ENCODE measurements at places on chromosomes 12 and 14.

DNA sequence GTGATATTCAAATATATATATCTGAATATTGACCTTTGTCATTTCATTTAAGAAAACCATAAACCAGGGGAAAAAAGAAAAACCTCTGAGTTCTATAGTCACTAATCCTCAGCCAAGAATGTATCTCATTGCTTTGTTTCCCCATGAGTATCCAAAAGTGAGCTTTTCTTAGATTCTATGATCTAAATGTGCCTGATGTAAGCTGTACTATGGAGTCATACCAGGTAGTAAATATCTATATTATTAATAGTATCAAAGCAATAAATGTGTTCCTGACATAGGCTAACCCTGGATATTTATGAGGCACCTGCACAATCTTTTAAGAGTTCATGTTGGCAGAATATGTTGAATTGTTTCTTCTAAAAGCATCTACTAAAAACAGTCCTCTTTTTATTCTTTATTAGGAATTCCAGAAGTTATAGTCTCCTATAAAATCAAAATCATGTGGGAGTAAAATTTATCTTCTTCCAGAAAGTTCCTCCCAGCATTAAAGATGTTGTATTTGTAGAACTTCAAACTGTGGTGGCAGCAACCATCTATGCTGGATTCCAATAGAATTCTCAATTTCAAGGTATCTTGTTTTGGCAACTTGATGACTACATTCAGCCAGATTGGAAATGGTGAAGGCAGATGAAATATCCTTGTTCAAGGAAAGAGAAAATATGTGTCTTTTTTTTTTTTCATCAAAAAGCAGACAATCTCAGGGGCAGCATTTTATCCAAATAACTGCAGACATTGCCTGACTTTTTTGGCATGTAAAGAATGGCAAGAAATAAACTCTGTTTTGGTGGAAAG lies 139.7 kb upstream of the RASSF8 start:
- DNase-seq: no peak

GRCh38 chr14:88364710-88365413 lies 20.6 kb upstream of the SPATA7 start:
- no peak for DNase-seq

DNA sequence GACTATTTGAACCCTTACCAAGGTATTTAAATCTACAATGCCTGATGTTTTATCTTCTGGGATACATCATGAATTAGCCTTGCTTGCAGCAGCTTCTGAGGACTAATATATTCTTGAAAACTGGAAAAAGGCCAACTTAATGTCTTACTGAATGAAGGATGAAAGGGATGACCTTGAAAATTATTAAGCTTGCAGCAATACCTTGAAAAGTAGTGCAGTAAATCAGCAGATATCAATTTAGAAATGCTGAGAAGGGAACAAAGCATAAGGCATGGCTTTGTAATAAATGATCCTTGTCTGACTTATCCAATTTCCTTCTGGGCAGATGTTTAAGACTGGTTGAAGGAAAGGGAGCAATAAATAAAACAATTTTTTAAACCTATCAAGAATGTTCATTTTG lies 37.3 kb upstream of the FERMT2 start:
- DNase-seq: no peak

DNA sequence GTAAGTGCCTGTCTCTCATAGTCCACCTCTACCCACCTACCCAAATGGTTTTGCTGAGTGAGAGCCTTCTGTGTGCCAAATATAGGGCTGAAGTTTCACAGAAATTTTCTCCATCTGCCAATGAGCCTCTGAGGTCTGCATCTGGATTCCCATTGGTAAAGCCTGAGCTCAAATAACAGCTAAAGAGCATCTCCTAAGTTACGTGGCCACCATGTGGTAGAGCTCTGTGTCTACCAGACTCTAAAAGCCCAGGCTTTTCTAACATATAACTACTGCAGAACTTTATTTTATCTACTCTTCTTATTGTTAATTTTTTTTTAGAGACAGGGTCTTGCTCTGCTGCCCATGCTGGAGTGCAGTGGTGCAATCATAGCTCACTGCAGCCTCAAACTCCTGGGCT lies 16.0 kb downstream of the AMDHD1 start:
- DNase-seq: no peak

GRCh38 chr12:106767954-106768822 lies 6.3 kb upstream of the RIC8B start:
- DNase-seq: no peak

GRCh38 chr12:79435742-79436141 lies 255.0 kb downstream of the PAWR start:
- DNase-seq: no peak

DNA sequence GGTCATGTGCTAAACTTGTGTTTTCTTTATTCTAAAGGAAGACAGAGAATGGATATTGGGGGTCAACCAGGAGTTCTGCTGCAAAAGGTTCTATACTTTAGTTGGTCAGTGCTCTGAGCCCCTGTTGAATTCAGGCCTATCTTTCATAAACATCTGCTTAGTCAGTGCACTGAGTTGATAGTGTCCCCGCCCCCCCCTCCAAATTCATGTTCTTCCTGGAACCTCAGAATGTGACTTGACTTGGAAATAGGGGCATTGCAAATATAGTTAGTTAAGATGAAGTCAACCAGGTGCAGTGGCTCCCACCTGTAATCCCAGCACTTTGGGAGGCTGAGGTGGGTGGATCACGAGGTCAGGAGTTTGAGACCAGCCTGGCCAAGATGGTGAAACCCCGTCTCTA lies 23.3 kb downstream of the CHST11 start:
- DNase-seq: no peak

GRCh38 chr12:106847861-106848260 lies 73.4 kb downstream of the RIC8B start:
- DNase-seq: no peak

GRCh38 chr14:31945074-31945613 lies 132.0 kb upstream of the ARHGAP5 start:
- no peak for DNase-seq

DNA sequence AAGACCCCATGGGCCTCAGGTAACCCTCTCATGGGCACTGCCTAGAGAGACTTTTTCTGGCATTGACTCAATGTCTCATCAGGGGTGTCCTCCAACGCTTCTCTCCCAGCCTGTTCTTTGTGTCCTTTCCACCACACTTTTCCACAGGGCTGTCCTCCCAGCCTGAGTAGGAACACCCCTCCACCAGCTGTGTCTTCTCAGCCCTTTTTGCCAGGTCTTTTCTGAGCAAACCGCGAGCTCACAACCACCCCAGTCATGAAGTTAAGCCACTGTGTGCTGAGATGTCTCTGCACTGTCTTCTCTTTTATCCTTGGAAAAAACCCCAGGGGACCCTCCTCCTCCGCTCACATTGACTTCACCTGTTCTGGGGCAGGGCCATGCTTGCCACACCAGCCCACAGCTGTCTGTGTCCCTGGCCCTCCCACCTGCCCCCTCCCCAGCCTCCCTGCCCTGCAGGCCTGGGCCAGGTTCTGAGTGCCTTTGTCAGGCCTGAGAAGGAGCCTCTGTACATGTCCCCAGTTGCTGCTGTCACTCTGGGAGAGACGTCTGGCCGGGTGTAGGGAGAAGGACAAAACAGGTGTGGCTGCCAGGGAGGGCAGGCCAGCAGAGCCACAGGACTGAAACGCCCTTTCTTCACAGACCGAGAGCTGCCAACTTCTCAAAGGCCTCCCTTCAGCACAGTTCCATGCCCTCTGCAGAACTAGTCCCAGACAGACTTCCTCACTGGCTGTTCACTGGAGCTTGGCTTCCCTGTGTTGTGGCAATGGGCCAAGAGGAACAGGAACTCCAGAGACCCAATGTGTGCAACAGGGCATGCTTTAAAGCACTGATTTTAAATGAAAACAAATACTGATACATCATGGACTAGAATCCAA lies 50.5 kb upstream of the PNMA1 start:
- DNase-seq: peak; percentile 89

GRCh38 chr12:128687851-128688250 lies 135.9 kb downstream of the SLC15A4 start:
- DNase-seq: no peak

DNA sequence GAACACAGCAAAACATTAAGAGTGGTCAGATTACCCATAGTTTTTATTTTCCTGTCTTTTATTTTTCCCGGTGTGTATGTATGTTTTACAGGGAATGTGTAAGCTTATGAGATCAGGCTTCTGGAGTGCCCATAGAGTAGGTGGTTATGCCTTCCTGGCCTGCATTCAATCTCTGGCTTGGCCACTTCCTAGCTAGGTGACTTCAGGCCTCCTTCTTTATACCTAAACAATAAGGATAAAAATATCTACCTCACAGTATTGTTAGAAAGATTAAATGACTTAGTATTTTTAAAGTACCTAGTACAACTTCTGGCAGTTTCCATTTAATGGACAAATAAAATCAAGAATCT lies 42.4 kb downstream of the ITPR2 start:
- DNase-seq: no peak

DNA sequence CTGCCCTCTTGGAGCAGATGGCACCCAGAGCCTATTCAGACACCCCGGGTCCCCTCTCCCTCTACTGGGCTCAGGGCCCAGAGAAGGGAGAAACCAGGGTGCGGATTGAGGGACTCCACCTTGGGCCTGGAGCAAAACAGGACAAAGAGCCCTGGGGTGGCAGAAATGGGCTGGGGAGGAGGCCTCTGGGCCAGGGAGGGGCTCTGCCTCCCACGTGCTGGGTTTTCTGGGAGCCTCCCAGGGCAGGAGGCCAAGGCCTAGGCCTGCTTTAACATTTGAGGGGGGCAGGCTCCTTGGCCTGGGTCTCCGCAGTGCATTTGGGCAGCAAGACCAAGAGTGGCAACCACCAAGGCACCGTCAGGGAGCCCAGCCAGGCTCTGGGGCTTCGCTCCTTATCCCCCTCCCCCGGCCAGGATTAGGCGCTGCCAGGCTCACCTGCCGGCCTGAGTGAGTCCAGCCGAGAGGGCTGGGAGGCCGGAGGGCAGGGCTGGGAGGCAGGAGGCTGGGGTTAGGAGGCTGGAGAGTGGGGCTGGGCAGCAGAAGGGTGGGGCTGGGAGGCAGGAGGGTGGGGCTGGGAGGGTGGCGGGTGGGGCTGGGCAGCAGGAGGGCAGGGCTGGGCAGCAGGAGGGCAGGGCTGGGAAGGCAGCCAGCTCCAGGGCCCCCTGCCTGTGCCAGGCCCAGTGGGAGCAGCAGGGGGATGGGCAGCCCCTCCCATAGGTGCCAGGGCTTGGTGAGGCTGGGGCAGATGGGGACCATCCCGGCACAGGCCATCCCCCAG lies 101.8 kb upstream of the EIF5 start:
- no peak for DNase-seq

- no peak for DNase-seq
These were observed 434.6 kb upstream of the RGS6 start for GRCh38 chr14:71497645-71498086.

DNA sequence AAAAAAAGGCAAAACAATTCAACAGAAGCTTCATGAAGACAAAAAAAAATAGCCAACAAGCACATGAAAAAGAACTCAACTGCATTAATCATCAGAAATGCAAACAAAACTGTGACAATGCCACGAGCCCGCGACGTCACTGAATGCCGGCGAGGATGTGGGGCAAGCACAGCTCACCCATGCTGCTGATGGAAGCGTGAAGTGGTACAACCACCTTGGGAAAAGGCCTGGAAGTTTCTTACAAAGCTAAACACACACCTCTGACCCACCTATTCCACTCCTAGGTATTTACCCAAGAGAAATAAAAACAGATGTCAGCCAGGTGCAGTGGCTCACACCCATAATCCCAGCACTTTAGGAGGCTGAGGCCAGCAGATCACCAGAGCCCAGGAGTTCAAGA lies 10.5 kb downstream of the BTBD6 start:
- DNase-seq: no peak

GRCh38 chr14:95314609-95315008 lies 5.1 kb downstream of the CLMN start:
- DNase-seq: no peak

- no peak for DNase-seq
These were observed 44.7 kb downstream of the PTPN11 start for GRCh38 chr12:112463478-112463877.

DNA sequence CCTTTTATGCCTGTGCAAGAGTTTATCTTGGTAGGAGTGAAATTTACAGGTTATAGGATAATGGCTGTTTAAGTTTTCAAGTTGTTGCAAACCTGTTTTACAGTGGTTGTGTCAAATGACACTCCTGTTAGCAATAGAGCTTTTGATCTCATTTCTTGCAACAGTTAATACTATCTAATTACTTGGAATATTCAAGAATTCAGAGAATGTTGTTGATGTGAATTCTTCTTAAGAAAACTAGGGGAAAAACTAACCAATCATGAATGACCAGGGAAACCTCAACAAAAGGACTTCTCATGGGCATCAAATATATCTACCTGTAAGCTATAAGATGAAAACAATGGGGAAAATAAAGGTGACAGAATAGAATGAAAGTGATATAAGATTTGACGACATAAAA lies 85.0 kb downstream of the IPO8 start:
- no peak for DNase-seq

DNA sequence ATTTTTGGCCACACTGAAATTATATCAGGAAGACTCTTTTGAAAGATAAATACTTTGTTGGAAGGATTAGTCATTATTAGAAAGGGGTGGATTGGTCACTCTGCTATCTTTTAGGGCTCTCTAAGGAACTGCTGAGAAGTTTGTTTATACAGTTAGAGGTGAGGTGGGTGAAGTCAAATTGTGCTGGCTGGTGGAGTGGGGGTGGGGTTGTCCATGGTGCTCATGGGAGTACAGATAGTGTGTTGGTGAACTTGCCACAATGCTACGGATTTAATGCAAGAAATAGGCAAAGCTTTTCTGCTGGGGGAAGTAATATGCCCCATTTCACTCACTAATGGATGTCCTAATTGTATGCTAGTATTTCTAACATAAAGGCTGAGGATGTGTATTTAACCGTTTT lies 35.8 kb downstream of the SUSD6 start:
- DNase-seq: no peak

DNA sequence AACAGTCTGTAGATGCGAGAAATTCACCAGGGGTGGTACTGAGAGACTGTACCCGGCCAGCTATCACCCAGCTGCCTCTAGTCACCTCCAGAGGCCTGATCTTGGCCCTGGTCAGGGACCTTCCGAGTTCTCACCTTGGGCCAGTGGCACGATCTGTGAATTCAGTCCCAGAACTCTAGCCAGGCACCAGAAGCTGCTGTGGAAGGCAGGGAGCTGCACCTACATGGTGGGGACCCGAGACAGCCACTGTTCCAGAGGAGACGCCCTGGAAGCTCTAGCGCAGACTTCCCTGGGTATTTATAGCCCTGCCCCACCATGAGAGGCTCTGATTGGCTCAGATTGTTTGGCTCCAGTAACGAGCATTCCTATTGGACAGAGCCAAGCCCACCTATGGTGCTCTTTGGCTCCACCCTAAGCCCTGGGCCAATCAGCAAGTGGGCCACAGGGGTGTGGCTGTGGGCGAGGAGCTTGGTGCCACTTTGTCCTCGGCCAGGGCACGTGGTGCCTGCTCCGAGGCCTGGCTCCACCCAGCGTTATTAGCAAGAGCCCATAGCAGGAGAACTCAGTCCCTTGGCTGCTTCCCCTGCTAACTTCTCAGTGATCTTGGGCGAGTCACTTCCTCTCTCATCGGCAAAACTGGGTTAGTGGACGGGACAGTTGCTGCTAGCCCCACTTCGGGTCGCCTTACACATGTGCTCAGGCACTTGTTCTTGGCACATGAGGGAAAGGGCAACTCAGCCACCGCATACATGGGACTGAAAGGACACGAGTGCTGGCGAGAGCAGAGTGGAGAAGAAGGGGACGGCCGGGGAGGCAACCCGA lies 89.0 kb upstream of the BCL11B start:
- no peak for DNase-seq

All from Ammon's horn (tissue), 1 donor.